Tibial nerve (tissue), 4 donors: ENCODE measurements at places on chromosomes 2 and 18. TPM values are rescaled to one million over a fixed set of nuclear protein-coding genes. Genes with fewer than 3 reads are reported as not detected.

Gene VAPA
- total RNA-seq = 233 TPM

Gene SLC8A1
- total RNA-seq = 22.9 TPM

Gene TBR1
- not detected for total RNA-seq

Gene MAP4K4
- total RNA-seq = 78.0 TPM

Gene MYO3B
- 0.39 TPM for total RNA-seq
